NCI-H146 (cell line): ENCODE measurements at places on chromosomes 1 and 21.

- no peak for DNase-seq
These were observed 19.0 kb downstream of the C1orf115 start for GRCh38 chr1:220708936-220709801.

- DNase-seq: no peak
These were observed 2.4 kb upstream of the PTPRC start for GRCh38 chr1:198636391-198636790.

- DNase-seq: no peak
These were observed at the start of gene CASP9 for GRCh38 chr1:15524021-15524282. Gene CASP9 (minus strand): TSS chr1:15524215. CDS start chr1:15524200, 15 bp downstream.

DNA sequence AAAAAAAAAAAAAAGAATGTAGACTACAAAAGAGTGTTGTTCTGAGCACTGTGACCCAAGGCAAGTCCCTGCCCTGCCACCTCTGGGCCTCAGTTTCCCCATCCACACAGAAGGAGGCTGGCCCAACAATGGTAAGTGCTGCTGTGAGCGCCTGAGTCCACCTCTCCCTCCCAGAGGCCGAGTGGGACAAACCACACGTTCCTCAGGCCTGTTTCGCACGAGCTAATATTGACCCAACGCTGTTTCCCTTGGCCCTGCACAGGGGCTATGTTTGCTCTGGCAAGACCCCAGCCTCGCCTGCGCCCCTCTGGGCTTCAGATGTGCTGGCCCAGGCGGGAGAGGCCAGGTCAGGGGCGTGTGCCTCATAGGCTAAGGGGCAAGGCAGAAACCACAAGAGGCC lies 12.6 kb upstream of the LAPTM5 start:
- no peak for DNase-seq

GRCh38 chr1:231727171-231727570 lies 100.6 kb downstream of the DISC1 start:
- DNase-seq: no peak

GRCh38 chr1:39080831-39081270 lies 54.7 kb downstream of the NDUFS5 start:
- DNase-seq: peak; percentile 18

GRCh38 chr1:21919520-21919919 lies 17.6 kb downstream of the HSPG2 start:
- no peak for DNase-seq

DNA sequence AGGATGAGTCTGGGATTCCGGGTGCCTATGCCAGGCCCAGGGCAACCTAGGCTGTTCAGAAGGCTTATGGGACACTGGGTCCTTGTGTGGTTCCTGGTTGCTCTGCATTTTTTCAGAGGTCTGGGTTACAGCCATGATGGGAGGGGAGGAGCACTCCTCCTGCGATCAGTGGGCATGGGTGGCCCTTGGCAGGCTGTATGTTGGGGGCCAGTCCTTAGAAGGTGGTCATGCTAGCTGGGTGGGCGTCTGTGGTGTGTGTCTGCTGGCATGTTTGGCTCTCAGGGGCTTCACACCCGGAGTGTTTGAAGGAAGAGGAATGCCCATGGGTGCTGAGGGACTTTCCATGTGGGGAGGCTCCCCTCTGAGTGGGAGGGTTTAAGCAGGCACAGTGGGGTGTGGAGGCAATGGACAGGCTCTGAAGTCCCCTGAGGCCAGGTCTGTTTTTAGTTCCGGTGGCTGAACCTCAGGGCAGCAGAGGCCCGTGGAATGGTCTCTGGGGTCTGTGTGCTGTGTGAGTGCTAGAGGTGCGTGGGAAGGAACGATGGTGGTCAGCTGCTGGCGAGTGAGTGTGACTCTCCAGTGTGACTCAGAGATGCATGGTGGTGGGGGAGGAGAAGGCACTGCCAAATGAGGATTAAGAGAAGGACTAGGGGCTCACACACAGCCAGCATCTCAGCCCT lies 25.3 kb downstream of the CACNA1E start:
- no peak for DNase-seq

DNA sequence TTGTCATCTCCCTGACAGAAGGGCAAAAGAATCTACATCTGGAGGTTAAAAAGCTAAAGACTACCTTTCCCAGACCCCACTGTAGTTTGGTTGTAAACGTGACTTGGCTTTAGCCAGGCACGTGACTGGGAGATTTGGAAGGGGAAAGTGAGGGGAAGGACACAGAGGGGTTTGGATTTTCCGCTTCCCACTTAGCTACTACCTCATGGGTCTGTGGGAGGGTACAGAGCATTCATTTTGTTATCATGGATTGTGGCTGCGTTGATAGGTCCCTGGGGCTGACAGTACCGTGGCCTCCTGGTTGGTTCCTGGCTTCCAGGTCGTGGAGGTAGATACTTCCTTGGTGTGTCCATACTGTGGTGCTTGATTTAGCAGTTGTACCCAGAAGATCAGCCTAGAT lies 2.6 kb downstream of the CHD1L start:
- DNase-seq: no peak

DNA sequence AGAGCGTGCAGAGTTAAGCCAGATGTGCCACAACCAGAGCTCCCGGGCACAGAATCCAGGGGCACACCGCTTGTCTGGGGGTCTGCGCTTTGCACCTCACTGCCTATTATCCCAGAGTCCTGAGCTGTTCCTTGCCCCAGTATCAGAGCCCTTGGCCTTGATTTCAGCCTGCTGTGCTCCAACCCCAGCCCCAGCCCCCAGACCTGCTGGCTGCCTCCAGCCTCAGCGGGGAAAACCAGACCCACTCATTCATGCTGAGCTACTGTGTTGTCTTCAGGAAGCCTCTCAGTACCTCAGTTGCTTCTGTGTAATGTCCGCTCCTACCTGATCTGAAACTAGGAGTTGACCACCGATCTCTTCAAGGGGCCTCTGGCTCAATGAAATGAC lies 1.1 kb downstream of the IKBKE start:
- DNase-seq: no peak

DNA sequence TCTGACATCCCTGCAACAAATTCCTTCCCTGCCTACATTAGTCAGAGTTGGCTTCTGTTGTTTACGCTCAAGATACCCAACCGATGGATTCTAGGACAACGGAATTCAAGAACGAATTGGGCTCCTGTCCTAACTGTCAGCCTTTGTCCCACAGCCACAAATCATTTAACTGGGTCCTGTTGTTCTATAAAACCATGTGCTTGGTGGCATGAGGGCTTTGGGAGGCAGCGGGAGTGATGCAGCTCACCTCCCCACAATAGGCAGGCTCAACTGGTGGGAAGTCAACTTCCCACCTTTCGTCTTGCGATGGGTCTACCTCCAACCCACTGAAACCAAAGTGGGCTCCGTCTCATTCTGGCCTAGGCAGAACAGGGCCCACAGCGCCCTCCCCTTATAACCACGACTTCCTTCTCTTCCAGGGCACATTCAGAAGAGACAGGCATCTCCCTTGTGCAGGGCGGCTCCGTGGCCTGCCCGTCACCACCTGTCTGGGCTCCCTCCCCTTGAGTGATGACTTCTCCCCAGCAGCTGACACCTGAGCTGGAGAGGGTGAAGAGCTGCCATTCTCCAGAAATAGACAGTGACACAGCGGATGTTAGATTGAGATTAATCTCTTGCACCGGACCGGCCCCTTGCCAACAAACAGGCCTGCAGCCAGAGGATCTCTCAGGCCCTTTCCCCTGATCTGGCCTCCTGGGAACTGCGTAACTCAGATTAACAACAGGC lies 26.5 kb downstream of the LRRC38 start:
- DNase-seq: no peak

DNA sequence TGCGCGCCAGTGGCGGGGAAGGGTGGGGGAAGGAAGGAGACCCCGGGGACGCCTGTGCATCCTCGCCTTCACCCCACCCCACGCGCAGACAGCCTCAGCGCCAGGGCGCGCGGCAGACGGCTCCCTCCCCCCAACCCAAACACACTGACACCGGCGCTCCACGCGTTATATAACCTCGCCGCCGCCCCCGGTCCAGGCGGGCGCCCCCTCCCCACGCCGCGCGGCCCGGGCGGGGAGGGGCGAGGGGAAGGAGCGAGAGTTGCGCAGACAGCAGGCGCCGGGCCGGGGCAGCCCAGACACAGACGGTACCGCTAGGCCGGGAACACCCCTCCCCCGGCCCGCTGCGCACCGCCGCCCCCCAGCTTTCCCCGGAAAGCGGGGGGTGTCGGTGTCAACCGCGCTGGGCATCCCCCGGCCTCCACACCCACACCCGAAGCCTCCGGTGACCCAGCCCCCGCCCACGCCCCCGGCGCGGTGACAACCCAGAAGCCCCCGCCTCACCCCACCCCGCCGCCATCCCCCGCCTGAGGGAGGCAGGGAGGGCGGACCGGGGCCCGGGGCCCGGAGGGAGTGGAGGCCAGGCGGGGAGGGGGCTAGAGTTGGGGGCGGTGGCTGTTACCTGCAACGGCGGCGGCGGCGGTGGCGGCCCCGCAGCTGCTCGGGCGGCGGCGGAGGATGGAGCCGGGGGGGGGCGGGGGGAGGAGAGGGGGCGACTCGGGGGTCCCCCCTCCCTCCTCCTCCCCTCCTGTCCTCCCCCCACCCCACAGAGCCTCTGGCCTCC lies 432 bp downstream of the AKT3 start:
- DNase-seq: peak; percentile 76

DNA sequence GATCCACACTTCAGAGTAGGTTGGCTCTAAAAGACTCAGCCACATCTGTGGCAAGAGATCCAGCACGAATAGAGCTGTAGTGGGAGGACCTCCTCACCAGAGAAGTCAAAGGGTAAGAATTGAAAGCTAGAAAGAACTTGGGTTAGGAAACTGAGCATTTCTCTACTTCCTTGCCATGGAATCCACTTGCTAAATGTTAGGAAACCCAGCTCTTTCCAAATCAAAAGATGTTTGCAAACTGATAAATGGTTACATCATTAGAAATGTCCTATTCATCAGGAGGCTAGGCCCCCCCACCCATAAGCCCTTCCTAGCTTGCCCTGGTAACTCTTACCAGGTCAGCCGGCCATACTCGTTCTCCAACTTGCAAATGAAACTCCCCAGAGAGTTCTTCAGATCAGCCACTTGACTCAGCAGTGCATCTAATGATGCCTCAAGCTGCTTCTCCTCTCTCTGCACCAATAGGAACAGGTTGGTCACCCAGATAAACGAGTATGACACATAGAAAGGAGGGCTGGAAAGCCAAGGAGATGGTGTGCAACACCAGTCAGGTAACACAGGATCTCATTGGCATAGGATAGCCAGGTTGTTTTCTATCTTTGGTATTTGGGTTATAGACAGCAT lies 1.5 kb downstream of the MED8 start:
- DNase-seq: no peak

- no peak for DNase-seq
These were observed 31.7 kb downstream of the SKI start for GRCh38 chr1:2259668-2260402.

GRCh38 chr1:233491953-233492620 lies 121.8 kb upstream of the KCNK1 start:
- no peak for DNase-seq

- no peak for DNase-seq
These were observed 100.1 kb upstream of the GCLM start for GRCh38 chr1:94009304-94009703.

GRCh38 chr1:245434280-245434679 lies 279.5 kb downstream of the KIF26B start:
- DNase-seq: no peak

GRCh38 chr1:168842306-168842705 lies 113.3 kb upstream of the DPT start:
- no peak for DNase-seq

GRCh38 chr1:162003061-162003829 lies 20.4 kb downstream of the OLFML2B start:
- no peak for DNase-seq

- DNase-seq: no peak
These were observed 472.2 kb upstream of the RUNX1 start for GRCh38 chr21:35521293-35521692.

DNA sequence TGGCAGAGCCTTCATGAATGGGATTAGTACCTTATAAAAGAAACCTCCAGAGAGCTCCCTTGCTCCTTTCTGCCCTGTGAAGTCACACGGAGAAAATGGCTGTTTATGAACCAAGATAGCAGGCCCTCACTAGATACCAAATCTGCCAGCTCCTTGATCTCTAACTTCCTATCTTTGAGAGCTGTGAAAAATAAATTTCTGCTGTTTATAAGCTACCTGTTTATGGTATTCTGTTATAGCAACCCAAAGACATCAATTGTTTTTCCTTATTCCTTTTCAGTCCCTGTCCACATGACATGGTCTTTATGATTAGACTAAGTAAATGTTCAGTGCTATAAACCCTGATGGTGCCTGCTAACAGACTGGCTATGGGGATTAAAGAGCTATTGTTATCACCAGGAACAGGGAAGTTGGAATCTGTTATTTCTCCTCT lies 9.7 kb upstream of the STIL start:
- no peak for DNase-seq

DNA sequence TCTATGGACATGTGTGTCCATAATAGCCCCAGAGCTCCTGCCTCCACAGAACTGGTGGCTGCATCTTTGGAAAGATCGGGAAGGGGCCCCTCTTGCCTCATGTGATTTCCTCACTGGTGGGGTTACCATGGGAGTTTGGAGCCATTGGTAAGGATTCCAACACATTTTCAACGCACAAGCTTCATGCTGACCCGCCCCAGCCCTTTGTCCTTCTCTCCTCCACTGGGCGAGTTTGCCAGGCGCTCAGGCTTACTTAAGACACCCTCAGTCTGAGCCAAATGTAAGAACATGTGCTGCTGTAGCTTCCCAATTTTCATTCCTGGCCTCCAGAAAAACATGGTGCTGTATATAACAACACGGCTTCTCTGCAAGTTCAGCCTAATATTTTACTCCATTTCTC lies 72.4 kb downstream of the ATP5PO start:
- no peak for DNase-seq

DNA sequence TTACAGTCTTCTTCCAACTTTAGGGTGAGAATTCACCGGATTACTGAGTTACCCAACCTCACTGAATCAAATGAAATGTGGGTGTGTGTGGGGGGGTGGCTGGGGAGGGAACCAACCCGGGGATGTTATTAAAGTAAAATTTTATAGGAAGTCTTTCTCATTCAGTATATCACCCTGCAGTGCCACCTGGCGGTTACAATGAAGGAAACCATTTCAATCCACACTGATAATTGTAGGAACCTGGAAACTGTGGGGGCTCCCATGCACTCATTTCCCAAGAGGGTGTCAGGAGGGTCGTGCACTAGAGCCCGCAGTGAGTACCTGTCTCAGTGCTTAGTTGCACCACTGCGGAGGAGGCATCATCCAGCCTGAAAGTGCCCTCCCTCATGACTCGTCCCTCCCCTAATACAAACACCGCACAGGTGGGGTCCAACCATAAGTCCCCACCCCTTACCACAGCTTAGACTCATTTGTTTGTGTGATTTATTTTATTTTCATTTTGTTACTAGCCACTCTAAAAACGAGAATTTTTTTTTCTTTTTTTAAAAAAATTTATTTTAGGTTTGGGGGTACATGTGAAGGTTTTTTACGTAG lies 29.1 kb upstream of the IGSF5 start:
- DNase-seq: peak; percentile 55

GRCh38 chr1:114156538-114157274 lies 3.0 kb upstream of the SYT6 start:
- no peak for DNase-seq

DNA sequence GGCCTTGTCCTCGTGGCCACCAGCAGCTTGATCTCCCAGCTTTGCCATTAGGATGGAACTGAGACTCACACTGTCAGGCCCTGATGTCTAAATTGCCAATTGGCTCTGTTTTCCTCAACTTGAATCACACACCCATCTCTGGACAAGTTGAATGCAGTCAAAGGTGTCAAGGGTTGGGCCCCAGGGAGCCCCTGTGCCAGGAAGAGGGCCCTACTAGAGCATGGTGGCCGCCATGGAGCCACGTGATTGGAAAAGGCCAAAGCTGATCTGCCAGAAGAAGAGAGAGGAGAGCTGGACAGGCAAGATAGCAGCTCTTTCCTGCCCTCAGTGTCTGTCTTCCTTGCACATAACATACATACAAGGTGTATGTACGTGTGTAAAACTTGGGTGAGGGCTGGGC lies 54.9 kb upstream of the NEK2 start:
- DNase-seq: no peak

- DNase-seq: peak; percentile 25
These were observed 244.2 kb upstream of the HOOK1 start for GRCh38 chr1:59570524-59570923.
